ENCODE measurements at places on chromosomes 7 and 10. TPM values are rescaled to one million over a fixed set of nuclear protein-coding genes. Genes with fewer than 3 reads are reported as not detected.

LBX1 gene
- total RNA-seq: not detected

TMEM236 gene
- not detected for total RNA-seq

STRIP2 gene
- 12.1 TPM for total RNA-seq

NEBL gene
- total RNA-seq: 0.05 TPM

LRRC18 gene
- not detected for total RNA-seq

KCND2 gene
- total RNA-seq: not detected

BBIP1 gene
- 32.1 TPM for total RNA-seq

SLIT1 gene
- total RNA-seq: not detected

MBL2 gene
- total RNA-seq: not detected

BTBD16 gene
- total RNA-seq: not detected

GAD2 gene
- not detected for total RNA-seq

CARD11 gene
- 2.2 TPM for total RNA-seq

AZGP1 gene
- 0.62 TPM for total RNA-seq

HTR5A gene
- total RNA-seq: not detected

NYAP1 gene
- not detected for total RNA-seq

FRMD4A gene
- total RNA-seq: 10.8 TPM

CSTF2T gene
- 20.6 TPM for total RNA-seq

SH2D4B gene
- total RNA-seq: not detected

ERVW-1 gene
- total RNA-seq: 0.02 TPM

DNAH11 gene
- total RNA-seq: 1.5 TPM

MEST gene
- 177 TPM for total RNA-seq

SSBP1 gene
- total RNA-seq: 320 TPM

CFAP46 gene
- total RNA-seq: not detected

PNLIP gene
- not detected for total RNA-seq

STK32C gene
- 0.71 TPM for total RNA-seq

WDR11 gene
- 24.1 TPM for total RNA-seq

LDB3 gene
- total RNA-seq: 0.05 TPM

EVX1 gene
- total RNA-seq: not detected

TIAL1 gene
- total RNA-seq: 45.9 TPM

TRA2A gene
- 27.5 TPM for total RNA-seq

THSD7A gene
- 3.1 TPM for total RNA-seq

NXPH1 gene
- not detected for total RNA-seq

DGKB gene
- total RNA-seq: not detected

TMEM229A gene
- not detected for total RNA-seq

KNDC1 gene
- total RNA-seq: not detected

TAS2R5 gene
- not detected for total RNA-seq

MKLN1 gene
- 26.5 TPM for total RNA-seq

CALHM1 gene
- not detected for total RNA-seq

TLX1 gene
- total RNA-seq: not detected

TRIM73 gene
- total RNA-seq: 0.12 TPM

ATAD1 gene
- total RNA-seq: 21.4 TPM

TMEM130 gene
- total RNA-seq: 0.37 TPM

ASB10 gene
- not detected for total RNA-seq

POM121 gene
- 5.7 TPM for total RNA-seq

OLAH gene
- total RNA-seq: not detected

OPN4 gene
- total RNA-seq: not detected

IFIT2 gene
- 58.0 TPM for total RNA-seq

FBXL13 gene
- 0.59 TPM for total RNA-seq

FBXO24 gene
- 0.05 TPM for total RNA-seq

ANKRD61 gene
- total RNA-seq: 1.2 TPM
